ENCODE measurements at places on chromosomes 11 and 22.

DNA sequence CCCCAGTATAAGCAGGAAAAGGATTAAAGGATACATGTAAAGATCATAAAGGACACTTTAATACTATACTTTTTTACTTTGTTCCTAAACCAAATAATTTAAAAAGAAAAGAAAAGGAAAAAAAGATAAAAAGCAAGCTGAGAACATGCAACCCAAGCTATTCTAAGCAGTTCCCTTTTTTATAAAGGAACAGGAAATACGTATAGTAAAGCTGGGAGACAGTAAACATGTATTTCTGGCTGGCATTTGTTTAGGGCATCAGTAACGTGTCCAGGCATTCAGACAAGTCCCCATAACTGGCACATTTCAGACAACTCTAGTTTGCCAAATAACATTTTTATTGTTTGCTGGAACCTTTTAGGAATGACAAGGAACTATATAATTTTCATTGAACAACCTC is 24.9 kb downstream of the BCO2 start:
- no peak for DNase-seq

GRCh38 chr11:119476666-119477331 is 53.8 kb upstream of the THY1 start:
- DNase-seq, result no peak

DNA sequence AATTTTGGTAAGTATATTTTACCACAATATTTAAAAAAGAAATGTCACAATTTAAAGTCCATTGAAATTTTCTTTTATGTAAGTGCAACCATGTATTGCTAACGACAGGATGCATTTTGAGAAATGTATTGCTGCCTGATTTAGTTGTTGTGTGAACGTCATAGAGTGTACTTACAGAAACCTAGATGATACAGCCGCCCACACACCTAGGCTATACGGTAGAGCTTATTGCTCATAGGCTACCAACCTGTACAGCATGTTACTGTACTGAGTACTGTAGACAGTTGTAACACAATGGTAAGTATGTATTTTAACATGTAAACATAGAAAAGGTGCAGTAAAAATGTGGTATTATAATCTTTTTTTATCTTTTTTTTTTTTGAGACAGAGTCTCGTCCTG is 48.1 kb downstream of the CBL start:
- peak; percentile 60 for DNase-seq

DNA sequence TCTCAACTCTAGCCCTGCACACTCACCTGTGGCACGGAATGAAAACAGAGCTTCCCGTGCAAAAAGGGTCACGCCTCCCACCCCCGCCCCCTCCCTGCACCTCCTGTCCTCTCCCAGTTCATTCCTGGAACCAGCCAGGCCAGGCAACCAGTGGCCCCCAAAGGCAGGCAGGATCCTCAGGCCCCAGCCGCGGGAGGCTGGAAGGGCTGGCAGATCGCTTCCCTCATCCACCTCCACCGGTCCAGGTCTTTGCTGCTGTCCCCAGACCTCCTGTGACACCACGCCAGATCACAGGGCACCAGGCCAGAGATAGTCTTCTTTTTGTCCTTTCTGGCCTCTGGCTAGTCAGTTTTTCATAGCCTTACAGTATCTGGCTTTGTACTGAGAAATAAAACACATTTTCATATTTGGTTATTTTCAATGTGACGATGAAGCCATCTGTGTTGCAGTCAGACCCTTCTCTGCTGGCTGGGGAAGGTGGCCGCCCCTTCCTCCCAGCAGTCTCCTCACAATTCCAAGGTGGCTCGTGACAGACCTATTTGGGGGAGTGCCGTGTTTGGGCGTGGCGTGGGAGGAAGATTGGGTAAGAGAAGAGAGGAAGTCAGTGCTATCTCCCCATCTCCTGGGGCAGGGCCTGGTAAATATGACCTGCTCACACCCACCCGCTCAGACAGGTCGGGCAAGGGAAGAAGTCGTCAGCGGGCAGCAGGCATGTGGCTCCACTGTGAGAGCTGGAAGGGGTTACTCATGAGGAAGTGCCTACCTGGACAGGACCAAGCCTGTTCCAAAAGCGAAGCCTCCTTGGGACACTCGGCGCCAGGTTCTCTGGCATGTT is 9.1 kb downstream of the SSH3 start:
- peak; percentile 54 for DNase-seq

DNA sequence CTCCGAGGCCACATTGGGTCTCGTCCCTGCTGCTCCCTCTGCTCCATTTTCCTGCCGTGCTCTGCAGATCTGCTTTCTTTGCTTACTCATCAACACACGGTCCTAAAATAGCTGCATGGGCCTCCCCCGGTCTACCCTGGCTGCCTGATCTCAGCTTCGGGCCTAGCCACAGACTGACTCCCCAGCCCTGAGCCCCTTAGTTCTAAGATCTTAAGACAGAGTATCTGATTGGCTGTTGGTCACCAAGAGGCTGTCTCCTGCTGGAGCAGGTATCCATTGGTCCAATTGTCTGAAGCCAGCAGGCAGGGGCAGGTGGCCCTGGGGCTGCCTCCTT is 53.7 kb upstream of the NECTIN1 start:
- no peak for DNase-seq

DNA sequence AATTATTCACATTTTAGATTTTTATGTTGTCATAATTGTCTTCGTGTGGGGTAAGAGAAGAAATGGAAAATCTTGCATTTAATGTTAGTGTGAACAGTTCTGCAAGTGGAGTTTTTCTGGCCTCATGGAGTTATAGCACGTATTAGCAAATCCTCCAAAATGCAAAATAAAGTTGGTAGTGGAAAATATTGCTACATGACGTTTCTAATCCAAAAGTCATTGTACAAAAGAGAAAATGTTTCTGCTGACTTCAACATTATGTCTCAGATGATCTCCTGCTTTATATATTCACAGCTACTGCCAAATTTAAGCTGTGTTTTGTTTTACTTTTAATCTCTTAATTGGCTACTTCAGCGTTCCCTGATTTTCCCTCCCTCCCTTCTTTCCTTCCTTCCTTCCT is 1804.0 kb upstream of the RAG2 start:
- DNase-seq, result no peak

DNA sequence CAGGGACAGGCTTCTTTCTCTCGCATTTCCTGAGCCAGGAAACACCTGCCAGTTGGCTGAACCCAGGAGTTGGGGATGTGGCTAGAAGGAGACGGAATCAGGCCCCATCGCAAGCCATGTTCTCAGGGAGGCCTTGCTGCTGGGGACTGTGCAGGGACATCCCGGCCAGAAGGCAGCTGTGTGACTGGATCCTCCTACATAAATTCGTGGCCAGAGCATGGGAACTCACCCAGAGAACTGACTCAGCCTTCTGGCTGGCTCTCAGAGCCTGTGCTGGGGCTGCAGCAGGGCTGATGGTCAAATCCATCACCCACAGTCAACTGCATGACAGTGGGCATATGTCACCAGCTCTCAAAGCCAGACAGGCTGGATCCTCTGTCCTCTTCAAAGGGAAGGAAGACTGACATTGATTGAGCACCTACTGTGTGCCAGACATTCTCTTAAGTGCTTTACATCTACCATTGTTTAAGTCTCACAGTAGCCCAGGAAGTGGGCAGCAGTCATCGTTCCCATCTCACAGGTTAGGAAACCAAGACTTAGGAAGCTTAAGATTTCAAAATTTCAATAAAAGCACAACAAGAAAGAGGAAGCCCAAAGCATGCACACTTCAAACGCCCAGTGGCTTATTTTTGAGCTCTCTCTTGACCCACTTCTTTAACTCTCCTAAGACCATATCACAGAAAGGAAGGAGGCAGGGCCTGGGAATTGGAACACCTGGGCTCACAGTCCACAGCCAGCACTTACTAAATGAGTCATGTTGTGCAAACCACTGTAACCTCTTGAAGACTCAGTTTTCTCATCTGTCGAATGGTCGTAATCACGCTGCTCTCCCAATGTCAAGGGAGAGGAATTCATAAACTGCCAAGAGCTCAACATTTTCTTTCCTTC is 30.9 kb upstream of the CACNG2 start:
- DNase-seq, result no peak

GRCh38 chr22:37639771-37640590 is 512 bp downstream of the SH3BP1 start:
- DNase-seq, result no peak

- DNase-seq, result peak; percentile 70
Measured at GRCh38 chr22:37060801-37061610, 9.5 kb downstream of the KCTD17 start.

DNA sequence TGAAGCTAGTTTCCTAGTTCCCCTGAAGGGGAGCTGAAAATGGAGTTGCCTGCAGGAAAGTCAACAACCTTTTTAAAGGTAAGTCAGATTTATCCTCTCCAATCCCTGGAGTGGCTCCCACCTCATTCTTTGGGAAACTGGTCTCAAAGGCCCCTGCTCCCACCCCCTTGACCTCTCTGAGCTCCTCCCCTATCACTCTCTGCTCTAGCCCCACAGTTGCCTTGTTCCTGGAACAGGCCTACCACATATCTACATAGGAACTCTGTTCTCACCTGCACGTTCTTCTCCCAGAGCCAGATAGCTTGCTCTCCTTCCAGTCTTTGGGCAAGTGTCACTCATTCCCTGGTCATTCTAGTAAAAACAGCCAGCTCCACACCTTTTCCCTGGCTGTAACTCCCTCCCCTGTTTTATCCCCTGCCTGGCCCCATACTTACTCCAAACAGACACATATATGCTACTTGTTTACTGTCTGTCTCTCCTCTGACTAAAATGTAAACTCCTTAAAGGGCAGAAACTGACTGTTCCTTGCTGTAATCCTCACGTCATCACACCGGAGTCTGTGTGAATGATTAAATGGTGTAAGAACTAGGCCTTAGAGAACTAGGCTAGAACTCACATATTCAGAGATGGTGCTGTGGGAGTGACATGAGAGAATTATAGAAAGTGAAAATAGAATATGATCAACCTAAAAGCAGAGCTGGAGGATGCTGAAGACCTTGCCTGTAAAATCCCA is 53.3 kb downstream of the TCF20 start:
- DNase-seq, result peak; percentile 24

GRCh38 chr11:132347156-132348090 is 977.0 kb downstream of the NTM start:
- no peak for DNase-seq

DNA sequence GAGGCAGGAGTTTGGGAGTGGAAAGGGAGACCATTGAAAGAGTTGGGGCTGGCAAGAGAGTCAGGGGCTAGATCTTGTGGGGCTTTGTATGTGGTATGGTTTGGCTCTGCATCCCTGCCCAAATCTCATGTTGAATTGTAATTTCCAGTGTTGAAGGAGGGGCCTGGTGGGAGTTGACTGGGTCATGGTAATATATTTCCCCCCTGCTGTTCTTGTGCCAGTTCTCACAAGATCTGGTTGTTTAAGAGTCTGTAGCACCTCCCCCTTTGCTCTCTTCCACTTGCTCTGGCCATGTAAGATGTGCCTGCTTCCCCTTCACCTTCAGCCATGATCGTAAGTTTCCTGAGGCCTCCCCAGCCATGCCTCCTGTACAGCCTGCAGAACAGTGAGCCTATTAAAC is 10.1 kb upstream of the RAB3IL1 start:
- no peak for DNase-seq

DNA sequence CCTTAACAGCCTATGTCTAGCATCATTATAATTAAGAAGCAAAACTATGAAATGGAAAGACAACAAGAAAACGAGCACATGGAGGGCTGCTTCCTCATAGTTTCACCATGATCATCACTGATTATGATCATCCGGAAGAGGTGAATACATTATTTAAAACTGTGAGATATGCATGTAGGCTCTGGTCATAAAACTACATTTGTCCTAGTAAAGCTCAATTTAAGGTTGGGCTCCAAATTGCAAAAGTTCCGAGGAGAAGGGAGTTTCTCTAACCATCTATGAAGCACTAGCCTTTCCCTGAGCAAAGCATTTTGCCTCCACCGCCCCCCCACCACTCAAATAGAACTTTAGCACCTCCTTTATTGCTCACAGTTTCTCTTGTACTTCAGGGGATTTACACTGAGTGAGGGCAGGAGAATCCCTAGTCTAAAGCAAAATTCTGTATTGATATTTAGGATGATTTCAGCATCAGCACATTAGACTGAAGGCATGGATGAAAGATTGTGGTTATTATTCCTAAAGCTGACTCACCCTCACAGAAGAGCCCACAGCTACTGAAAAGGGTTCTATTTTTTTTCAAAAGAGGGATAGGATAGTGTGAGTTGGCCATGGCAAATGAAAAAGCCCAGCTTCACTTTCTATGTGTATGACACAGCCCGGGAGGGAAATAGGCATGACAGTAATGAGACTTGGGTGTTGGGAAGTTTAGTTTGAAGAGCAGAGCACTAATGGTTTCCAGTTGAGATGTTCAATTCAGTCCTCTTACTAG is 203.4 kb downstream of the CADM1 start:
- no peak for DNase-seq

DNA sequence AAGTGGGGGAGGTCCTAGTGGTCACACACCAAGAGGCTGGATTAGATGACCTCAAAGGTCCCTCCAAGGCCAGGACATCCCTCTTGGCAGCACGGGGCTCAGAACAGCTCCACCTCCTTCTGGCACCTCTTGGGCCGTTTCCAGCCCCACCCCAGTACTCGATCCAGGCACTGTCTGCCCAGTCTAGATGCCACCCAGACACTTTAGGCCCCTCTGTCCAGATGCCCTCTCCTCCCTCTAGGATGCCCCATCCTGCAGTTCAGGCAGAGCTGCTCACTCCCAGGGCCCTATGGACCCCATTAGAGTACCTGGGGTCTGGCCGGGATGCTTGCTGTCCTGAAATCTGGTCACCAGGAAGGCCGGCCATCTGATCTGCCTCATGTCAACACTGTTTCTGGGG is 34.7 kb upstream of the PRR5 start:
- DNase-seq, result no peak

DNA sequence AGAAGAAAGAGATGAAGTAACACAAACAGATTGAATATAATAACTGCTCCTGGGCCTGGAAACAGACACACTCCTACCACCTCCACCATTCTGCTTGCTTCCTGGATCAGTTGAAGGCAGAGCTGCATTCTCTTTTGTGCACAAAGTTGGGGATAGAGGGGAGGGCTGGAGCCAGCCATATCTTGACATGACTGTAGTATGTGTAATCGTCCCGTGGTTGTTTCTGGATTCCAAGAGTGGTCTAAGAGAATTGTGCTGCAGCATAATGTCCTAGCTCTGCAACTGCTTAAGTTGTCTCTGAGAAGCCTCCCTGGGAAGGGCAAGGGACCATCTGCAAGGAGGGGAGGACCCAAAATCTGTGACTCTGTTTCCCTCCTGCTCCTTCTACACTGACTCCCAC is 3.2 kb downstream of the CRY2 start:
- no peak for DNase-seq

DNA sequence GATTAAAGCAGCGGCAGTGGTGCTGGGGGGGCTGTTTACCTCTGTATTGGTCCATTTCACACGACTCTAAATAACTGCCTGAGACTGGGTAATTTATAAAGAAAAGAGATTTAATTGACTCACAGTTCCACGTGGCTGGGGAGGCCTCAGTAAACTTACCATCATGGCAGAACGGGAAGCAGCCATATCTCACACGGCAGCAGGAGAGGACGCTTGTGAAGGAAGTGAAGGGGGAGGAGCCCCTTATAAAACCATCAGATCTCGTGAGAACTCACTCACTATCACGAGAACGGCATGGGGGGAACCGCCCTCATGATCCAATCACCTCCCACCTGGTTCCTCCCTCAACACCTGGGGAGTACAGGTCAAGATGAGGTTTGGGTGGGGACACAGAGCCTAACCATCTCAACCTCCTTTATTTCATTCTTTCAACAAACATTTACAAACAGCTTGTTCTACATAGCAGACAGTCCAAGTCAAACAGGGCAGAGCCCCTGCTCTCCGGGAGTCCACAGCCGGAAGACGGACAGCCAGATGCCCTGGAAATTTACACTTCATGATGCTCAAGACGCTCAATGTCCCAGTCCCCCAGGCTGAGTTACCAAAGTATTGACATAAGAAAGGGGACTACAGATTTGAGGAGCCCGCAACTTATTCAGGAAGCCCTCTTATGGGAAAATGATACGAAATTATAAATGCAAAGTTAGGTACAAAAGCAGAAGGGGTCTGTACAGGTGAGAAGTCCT is 26.3 kb upstream of the HMGXB4 start:
- DNase-seq, result no peak

Measured in activated naive CD4-positive, alpha-beta T cell treated with Interleukin-2 at 50 U/mL for 16 hours (primary cell).